ENCODE measurements at places on chromosomes 1 and 21.

DNA sequence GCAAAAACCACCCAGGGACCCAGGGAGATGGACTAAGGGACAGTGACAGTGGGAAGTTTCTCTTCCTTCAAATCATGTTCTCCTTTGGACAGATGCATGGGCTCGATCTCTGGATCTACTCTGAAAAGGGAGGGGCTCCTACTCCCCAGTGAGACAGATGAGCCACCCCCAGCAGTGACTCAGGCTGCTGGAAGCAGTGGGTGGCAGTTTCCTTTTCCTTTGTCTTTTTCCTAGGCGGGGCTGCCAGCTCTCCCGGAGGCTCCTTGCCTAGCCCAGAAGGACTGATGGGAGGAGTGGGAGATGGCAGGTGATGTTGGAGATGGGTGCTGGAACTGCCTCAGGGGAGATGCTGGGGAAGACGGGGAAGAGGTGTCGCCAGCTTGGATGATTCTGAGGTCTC lies 41.0 kb upstream of the IGSF21 start:
- DNase-seq = no peak

DNA sequence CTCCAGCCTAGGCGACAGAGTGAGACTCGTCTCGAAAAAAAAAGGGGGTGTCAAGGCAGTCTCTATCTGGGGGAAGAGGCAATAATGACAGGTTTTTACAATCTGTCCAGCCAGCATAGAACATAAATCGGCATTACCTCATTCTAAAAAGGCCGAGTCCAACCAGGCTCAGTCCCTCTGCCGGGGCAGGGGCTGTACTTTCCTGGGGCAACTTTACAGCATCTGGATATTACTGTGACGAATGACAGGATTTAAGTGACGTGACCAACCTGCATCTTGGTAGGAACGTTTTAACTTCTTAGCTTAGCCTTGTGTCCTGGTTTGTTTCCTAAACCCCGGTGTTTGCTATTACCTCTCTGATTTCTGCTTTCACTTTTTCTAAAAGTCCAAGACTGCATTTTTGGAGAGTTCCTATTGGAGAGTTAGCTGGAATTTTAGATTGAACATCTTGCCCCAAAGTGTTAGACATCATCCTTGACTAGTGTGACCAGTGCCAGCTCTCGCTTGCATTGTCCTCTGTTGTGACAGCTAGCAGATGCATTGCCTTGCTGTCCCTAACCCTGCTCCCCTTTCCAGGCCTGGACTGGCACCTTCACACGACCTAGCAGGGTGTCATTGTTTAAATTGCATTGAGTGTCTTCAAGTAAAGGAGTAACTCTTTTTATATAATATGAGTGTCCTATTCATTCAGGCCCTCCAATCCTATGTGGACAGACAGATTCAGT lies 96.5 kb downstream of the TGFBR3 start:
- no peak for DNase-seq

- no peak for DNase-seq
Observed at GRCh38 chr1:43275826-43276620, 6.2 kb downstream of the TMEM125 start.

DNA sequence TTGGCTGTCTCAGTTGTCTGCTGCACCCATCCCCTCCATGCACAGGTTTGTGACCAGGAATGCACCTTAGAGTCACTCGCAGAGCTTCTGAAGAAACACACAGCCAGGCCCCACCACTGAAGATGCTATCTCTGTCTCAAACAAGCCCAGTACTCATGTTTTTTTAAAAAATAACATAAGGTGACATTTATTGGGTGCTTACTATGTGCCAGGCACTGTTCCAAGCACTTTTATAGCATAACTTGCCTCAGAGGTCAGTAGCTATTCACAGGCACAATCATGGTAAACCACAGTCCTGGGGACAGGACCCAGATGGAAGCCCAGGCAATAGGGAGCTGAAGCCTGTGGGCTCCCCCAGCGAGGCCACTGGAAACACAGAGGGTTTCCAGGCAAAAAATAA lies 8.8 kb upstream of the ATP13A2 start:
- DNase-seq = no peak

DNA sequence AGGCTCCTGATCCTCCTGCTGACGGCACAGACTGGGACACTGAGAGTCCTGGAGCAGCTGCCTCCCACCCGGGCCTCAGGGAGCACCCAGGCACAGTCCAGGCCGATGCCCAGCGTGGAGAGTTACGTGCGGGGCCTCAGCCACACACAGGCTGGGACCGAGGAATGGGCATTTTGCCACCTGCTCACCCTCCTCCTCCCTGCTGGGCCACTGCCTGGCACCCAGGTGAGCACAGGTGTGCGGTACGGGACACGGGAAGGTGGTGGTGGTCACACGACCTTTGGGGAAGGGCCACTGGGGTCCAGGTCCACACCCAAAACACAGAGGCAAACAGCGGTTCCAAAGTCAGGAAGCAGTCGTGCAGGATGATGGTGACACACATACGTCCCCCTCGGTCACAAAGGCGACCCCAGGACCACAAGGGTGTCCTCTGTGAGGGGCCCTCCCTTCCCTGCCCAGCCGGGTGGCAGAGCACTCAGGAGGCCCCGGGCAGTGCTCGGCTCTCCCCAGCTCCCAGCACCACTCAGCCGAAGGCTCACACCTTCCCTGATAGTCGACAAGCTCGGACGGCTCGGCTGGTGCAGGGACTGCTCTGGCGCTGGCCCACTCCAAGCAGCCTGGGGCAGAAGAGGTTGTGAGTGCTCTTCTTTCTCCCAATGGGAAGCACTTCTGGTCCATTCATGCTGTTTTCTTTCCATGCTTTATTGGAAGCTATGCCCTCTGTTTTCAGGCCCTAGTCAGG lies 14.3 kb downstream of the MORN1 start:
- DNase-seq = no peak

DNA sequence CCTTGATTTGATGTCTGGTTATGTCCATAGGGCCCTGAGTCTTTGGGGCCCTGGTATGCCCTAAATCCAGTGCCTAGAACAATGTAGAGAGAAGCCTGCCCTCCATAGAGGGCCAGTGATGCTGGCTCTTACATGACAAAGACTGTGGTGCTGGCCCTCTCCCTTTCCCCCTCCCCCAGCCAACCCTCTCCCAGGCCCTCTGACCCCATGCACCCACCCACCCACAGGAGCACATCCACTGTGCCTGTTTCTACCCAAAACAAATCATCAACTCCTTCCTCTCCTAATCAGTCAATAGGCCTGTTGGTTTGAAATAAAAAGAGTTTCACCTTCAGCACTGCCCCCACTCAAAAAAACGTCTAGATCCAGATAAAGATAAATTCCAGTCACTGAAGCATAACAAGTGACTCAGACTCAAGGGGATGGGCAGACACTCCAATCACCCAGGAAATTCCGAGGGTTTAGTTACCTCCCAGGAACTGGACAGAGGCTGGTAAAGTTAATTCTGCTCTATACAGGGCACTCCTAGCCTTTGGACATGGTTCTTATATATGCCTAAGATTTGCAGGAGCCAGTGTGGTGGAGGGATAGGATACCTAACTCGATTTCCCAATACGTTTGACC lies 144.8 kb upstream of the VANGL1 start:
- peak; percentile 27 for DNase-seq
